ENCODE measurements at places on chromosomes 1 and 21.

DNA sequence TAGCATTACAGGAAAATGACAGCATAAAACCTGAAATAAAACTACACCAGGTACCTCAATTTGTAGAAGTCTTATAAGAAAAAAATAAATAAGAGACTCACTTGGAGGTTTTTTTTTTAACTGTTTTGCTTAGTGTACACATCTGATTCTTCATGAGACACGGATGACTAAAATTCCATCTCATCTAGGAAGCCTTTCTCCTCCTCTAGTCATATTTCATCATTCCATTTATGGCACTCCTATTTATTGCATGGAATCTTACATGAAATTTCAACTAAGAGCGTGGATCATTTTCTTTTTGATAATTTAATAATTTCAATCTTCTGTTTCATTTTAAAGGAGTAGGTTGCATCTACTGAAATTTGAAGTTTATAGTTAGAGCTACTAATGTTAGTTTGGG, 1.6 kb upstream of the PTGS2 start:
- no peak for DNase-seq

DNA sequence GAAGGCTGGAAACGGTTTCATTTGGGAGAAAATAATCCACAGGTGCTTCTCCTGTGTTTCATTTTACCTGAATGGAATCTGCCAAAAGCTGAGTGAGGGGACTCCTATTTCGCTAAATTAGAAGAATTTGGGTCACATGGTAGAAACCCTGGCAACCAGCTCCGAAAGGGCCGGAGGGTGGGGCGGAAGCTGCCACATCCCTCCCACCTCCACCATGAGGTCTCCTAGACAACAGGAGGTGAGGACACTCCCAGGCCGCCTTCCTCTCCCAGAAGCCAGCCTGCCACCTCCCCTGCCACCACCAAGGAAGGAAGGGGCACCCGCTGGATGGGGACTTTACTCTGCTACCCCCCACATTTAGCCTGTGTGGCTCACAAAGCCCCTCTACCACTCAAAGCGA, 199.9 kb upstream of the ZC3H12A start:
- no peak for DNase-seq

GRCh38 chr1:181969902-181970301, 91.6 kb downstream of the ZNF648 start:
- no peak for DNase-seq

- DNase-seq = no peak
Measured at GRCh38 chr1:23362218-23362713, 7.4 kb downstream of the ZNF436 start.

- DNase-seq = no peak
Measured at GRCh38 chr21:41650526-41651145, 116.2 kb downstream of the RIPK4 start.

- DNase-seq = no peak
Measured at GRCh38 chr1:238628110-238628509, 737.4 kb upstream of the ZP4 start.

Data from brain microvascular endothelial cell (primary cell).